Stimulated activated CD8-positive, alpha-beta memory T cell treated with anti-CD3 and anti-CD28 coated beads, Interleukin-15, amount 100 ng/mL, for 4 hours (primary cell): ENCODE measurements at places on chromosomes 1 and 21.

DNA sequence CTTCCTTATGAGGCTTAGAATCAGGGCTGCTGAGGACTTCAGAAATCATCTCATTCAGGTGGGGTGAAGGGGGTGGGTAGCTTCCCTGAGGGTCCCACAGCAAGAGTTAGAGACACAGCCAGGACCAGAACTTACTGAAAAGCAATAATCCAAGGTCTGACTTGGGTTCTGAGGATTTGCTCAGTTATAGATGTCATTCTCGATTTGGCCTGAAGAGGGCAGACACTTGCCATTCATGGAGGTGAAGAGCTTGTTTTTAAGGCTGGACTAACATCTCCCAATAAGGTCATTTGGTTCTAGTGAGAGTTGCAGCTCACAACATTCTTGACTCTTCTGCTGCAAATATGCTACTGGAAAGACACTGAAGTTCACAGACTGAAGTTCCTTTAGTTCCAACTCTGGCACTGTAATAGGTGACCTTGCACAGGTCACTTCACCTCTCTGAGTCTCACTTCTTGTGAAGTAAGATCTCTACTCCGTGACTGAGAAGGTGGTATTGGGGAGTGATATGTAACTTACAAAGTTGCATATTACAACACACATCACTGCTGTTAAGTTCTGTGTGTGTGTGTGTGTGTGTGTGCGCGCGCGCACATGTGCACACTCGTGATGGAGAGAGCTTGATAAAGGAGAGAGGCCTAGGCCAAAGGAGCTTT is 69.8 kb upstream of the DIRAS3 start:
- no peak for DNase-seq

- DNase-seq: no peak
Measured at GRCh38 chr1:82091729-82092128, 291.0 kb downstream of the ADGRL2 start.

DNA sequence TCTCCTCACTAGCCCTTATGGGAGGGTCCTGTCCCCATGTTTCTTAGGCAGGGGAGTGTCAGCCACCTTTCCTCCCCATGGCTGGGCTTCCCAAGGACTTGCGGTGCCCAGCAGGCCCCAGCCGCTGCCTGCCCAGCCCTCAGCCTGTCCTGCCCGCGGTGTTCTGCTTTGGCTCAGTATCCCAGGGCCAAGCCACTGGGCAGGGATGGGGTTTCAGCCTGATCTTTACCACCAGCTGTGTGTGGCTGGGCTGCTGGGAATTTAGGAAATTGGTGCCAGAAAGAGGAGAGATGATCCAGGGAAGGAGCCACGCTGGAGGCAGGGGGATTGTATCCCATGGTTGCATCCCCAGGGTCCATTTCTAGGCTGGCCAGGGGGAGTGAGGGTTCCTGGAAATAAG is 6.9 kb upstream of the IGFN1 start:
- DNase-seq: no peak

GRCh38 chr1:155938220-155938627 is 3.2 kb upstream of the RXFP4 start:
- no peak for DNase-seq

GRCh38 chr21:26003404-26003803 is 167.2 kb downstream of the APP start:
- no peak for DNase-seq

DNA sequence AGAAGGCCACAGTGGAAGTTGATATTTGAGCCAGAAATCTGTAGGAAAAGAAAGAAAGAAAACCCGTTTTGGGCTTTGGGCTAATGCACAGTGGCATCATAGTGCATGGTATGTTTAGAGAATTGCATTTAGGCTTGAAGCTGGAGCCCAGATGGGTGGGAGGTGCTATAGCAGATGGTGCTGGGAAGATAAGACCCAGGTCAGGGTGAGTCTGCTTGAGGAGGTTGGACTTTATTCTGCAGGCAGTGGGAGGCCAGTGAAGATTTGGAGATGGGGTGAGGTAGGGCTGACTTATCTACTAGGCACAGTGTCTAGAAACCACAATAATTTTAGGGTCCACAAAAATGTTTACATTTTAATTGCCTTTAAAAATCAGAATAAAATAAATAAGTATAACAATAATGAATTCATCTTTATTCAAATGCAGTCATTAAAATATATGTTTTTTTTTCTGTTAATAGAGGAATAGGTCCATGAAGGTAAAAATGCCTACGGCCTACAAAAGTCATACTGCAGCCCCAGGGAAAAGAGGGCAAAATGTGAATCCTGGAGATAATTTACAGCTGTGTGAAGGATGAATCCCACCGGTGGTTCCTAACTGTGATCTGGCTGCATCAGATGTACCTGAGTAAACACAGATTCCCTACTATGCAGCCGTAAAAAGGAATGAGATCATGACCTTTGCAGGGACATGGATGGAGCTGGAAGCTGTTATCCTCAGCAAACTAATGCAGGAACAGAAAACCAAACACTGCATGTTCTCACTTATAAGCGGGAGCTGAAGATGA is 8.7 kb downstream of the DNAJC6 start:
- no peak for DNase-seq

DNA sequence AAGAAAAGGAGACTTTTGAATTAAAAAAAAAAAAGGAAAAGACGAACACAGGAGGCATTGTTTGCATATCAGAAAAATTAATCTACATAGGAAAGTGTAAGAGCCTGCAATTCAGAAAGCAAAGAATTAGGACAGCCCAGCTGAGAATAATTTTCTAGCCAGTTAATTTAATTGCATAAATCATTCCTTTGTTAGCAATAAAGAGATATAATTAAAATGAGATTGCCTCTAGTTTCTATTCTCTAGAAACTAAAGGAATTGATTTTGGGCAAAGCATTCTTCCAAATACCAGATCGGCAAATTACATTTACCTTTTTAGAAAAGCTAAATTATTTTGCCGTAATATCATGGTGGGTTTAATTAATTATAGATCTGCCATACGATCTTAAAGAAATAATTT is 46.0 kb downstream of the NUF2 start:
- no peak for DNase-seq

DNA sequence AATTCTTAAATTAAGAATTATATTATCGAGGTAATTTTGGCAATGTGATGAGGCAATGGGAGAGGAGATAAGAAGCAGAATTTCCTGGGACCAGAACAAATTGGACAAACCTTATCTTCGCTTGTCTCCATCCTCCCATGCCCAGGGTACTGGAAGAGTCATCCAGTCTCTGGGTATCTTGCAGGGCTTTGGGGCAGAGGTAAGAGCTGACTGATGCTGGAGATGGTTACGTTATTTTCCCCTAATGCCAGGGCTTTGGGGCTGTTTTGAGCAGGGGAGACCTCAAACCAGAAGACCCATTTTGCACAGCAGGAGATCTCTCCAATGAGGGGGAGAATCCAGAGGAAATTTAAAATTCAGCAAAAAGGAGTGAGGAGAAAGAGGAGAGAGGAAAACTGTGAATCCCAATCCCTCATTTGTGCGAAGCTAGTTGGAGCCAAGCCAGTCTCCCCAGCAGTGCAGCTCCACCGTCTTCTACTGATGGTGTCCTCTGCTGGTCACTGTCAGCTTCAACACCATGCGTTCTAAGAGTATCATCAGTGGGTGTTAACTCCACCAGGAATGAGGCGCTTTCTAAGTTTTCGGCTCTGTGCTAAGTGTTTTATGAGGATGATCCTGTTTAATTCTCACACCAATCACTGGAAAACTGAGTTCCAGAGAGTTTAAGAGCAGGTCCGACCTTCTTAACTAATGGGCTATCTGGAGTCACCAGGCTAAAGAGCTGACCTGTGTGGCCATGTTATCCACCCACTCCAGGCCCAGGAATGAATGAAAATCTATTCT is 86.8 kb upstream of the CD34 start:
- DNase-seq: peak; percentile 15

GRCh38 chr1:34265396-34265795 is 88.7 kb downstream of the C1orf94 start:
- no peak for DNase-seq

- no peak for DNase-seq
Measured at GRCh38 chr21:36113647-36114428, 21.0 kb upstream of the CBR3 start.

DNA sequence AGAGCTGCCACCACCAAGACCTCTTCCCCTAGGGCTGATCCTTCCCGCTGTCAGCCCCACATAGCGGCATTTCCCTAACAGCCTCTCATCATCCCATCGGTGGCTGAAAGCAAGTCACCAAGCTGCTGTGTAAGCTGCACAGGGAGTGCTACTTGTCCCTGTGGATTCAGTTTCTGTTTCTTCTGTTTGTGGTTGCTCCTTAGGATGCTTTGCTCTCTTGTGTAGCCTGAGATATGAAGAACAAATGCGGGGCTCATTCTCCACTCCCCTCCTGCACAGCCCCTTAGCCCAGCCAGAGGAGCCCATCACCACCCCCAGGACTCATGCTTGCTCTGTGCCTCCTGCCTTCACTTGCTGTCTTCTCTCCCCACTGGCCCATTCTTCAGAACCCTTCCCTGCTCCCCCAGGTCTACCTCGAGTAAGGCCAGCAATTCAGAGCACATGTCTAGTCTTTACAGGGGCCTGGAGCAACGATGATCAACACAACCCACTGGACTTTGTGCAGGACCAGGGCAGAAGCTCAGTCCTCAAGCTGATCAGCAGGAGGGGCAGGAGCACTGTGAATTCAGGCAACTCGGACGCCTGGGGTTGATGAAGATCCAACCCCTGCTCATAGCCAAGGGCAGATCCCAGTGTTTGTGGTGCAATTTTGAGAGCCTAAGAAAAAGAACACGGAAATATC is 82.6 kb upstream of the GALNT2 start:
- no peak for DNase-seq

DNA sequence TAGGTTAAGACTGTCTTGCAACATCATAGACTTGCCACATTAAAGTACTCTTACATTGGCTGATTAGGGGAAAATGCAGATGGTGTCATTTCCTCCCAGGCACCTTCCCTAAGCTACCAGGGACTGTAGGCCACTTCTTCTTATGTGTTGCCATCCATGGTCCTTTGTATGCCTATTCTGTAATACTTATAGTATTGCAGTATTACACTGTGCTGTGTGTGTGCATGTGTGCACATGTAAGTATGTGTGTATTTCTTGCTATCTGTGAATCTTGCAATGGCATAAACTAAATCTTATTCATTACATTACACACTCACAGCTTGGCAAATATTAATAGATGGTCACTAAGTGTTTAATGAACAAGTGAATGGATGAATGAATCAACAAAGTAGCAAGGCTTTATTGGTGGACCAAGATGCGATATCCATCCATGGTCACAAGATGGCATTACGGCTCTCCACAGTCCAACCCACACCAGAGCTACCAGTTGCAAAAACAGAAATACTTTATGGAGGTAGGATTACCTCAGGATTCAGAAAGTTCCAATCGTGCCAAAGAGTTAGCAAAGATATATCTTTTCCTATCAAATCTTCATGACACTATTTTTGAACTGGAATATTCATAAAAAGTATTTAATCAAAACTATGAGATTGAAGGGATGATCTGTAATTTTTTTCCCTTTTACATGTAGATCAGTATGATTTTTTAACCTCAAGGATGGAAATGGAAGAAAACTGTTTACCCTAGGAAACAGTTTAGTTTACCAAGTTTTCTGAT is 160.2 kb downstream of the DENND1B start:
- no peak for DNase-seq

DNA sequence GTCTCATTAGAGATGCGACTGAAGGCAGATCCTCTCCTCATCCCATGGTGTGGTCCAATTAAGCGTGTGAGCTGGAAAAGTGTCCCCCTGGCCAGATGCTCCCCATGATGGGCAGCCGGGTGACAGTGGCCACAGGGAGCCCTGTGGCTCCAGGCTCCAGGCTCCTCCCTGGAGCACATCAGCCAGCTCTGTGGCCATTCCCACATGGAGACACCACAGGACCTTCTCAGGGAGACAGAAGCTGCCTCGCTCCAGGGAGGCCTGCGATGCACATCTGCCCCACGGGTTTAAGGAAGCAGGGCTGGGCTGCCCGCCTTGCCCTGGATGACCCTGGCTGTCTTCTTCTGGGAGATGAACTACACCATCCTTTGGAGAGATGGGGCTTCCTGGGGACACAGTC is 99.9 kb upstream of the TLR5 start:
- DNase-seq: no peak

GRCh38 chr1:67792103-67792502 is 41.2 kb downstream of the GNG12 start:
- no peak for DNase-seq

DNA sequence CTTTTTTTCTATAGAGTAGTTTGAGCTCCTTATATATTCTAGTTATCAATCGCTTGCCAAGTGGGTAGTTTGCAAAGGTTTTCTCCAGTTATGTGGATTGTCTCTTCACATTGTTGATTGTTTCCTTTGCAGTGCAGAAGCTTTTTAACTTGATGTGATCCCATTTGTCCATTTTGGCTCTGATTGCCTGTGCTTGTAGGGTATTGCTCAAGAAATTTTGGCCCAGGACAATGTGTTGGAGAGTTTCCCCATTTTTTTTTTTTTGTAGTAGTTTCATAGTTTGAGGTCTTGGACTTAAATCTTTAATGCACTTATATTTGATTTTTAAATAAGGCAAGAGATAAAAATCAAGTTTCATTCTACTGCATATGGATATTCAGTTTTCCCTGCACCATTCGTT is 774.8 kb upstream of the ADAMTS5 start:
- DNase-seq: no peak

- no peak for DNase-seq
Measured at GRCh38 chr1:222283147-222283768, 264.6 kb downstream of the HHIPL2 start.

- DNase-seq: no peak
Measured at GRCh38 chr1:24805534-24806301, 60.5 kb downstream of the CLIC4 start.

DNA sequence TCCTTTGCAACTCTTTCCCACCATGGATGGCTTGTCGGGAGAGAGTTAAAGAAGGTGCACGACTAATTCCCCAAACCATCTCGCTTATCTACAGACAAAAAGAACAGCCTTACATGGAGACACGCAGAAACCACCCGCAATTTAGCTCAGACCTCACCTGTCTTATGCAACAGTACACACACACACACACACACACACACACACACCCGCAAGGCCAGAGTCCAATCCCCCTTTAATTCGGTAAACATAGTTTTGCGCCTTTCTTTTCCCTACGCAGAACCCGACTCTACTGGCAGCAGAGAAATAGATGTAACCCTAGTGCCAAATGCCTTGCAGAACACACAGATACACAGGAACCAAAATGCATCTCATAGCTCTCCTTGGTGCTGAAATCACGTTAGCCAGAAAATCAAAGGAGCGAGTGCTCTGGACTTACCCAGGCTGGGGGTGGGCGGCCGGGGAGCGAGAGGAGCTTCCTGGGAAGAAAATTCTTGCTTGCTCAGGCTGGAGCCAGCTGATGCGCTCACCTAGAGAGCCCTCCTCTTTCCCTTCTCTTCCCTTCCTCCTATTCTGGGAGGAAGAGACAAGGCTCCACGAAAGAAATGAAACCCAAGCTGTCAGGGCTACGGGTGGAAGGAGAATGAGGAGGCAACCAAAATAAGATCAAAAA is 470 bp downstream of the TNR start:
- no peak for DNase-seq

- no peak for DNase-seq
Measured at GRCh38 chr1:193183019-193183627, 3.3 kb downstream of the B3GALT2 start.

DNA sequence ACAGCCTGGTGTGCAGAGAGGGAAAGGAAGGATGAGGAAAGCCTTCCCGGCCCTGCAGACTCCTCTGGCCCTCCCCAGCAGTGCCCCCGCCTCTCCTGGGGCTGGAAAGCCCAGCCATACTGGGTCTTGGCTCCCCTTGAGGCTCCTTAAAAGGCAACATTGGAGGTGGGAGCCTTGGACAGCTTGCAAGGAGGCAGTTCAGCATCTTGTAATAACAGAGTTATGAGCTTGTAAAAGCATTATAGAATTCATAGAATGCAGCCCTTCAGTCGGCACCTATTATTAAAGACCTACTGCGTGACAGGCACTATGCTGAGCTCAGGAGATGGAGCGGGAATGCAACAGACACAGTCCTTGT is 4.2 kb downstream of the TINAGL1 start:
- no peak for DNase-seq
